Hematopoietic multipotent progenitor cell treated with erythropoietin and hydrocortisone succinate and interleukin-3 and kit ligand, for 4 days (in vitro differentiated cells): ENCODE measurements at places on chromosomes 3 and 15.

GRCh38 chr15:50162969-50163718 is 18.9 kb upstream of the SLC27A2 start:
- no peak for DNase-seq

DNA sequence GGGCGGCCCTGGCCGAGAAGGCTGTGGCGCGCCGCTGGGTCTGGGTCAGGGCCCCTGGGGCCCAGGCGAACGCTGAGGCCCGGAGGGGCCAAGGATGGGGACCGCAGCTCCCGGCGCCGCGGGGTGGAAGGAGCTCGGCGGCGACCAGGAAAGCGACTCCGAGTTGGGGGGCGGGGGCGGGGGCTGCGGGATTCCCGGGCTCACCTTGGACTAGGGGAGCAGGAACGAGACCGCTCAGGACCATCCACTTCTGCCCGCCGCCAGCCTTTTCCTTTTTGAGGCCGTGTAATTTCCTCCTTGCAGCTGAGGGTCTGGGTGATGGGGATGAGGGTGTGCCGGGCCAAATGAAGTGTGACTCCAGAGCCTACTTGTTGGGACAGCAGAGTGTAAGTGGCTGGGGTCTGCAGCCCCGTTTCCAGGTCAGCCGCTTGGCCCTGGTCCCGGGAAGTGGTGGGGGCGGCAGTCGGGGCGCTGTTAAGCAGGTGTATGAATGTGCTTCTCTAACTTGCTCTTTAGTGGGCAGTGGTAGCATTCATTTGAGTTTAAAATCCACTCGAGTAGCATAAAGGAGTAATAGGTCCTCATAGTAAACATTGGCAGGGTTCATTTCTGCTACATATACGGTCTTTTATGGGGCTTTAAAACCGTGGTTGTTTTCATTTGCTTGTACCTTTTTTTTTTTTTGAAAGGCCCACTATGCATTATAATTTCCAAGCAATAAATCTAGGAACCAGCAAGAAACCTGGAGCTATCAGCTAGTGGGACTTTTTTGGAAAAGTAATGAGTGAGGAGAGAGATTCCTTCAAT is 717 bp downstream of the PXK start:
- peak; percentile 69 for DNase-seq

- peak; percentile 72 for DNase-seq
Measured at GRCh38 chr3:169954142-169954756, 12.4 kb upstream of the SEC62 start.

DNA sequence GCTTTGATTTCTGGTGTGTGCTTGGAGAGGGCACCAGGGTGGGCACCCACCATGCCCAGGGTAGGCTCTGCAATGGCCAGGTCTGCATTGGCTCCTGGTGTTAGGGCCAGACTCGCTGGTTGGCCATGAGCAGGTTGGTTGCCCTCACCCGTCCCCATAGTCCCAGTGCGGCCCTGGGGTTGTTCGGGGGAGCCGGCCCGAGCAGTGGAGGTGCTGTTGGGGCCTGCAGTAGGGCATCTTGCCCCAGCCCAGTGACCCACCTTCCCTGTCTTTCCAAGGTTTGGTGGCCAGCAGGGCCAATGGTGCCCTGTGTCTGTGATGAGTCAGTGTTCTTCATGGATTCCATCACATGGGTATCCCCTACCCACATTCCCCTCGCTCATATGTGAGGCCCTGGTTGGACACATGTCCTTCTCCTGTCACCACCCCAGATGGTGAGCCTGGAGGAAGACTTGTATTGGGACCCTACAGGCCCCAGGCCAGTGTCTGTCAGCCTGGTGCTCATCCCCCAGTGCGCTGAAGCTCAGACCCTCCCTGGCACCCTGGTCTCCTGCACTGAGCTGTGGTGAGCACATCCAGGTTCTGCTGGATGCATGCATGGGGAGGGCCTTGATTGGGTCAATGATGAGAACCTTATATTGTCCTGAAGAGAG is 190.1 kb downstream of the UBE3A start:
- no peak for DNase-seq

- DNase-seq: peak; percentile 38
Measured at GRCh38 chr3:152405915-152406802, 137.4 kb downstream of the MBNL1 start.

DNA sequence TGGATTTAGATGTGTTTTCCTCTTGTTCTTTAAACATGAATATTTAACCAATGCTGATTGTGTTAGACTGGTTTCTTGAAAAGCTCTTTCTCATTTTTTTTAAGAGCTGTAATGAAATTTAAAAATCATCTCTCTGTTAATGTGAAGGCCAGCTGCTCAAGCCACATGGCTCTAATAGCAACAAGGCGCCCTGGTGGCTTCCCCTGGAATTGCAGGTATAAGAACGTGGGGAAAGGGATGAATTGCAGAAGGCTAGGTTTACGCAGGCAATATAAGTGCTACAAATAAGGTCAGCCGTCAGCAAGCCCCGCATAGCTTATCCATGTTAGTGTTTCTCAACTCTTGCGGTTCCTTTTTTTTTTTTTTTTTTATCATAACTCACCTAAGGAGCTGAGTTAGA is 108.5 kb downstream of the SAMMSON start:
- DNase-seq: peak; percentile 54

- DNase-seq: no peak
Measured at GRCh38 chr3:126683069-126683468, 21.0 kb upstream of the CHCHD6 start.

DNA sequence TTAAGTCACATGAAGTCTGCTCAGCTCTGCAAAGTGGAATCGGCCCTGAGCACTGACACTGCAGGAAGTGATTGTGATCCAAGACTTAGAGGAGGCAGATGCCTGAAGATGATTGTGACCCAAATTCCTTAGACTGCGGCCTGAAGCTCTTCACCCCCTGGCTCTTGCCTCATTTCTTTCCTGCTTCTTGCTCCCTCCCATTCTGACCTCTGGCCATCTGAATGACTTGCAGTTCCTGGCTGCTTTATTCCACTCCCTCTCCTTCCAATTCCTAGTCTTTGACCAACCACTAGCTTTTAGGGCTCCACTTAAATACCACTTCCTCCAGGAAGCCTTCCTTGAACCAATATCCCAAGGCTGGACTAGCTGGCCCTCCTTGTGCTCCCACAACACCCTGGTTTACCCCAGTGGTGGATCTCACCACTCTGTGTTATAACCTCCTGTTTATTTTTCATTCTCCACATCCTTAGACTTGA is 9.9 kb upstream of the EPB42 start:
- DNase-seq: peak; percentile 63

- no peak for DNase-seq
Measured at GRCh38 chr3:119955972-119956371, 138.3 kb downstream of the GSK3B start.

DNA sequence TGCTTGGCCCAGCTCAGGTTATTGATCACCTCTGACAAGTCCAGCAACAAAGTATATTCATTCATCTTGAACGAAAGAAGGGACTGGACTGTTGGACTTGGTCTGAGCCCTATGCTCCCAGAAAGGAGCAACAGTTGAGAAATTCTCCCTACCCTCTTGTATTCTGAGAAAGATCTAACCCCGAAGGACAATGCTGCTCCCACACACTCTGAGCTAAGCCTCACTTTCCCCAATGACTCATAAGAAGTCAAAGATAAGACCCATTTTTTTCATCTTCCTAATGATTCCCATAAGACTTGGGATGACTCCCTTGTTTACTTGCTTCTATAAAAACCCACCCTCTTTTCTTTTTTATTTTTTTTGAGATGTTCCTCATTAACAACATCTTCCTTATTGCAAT is 549.4 kb upstream of the MDFIC2 start:
- DNase-seq: no peak

DNA sequence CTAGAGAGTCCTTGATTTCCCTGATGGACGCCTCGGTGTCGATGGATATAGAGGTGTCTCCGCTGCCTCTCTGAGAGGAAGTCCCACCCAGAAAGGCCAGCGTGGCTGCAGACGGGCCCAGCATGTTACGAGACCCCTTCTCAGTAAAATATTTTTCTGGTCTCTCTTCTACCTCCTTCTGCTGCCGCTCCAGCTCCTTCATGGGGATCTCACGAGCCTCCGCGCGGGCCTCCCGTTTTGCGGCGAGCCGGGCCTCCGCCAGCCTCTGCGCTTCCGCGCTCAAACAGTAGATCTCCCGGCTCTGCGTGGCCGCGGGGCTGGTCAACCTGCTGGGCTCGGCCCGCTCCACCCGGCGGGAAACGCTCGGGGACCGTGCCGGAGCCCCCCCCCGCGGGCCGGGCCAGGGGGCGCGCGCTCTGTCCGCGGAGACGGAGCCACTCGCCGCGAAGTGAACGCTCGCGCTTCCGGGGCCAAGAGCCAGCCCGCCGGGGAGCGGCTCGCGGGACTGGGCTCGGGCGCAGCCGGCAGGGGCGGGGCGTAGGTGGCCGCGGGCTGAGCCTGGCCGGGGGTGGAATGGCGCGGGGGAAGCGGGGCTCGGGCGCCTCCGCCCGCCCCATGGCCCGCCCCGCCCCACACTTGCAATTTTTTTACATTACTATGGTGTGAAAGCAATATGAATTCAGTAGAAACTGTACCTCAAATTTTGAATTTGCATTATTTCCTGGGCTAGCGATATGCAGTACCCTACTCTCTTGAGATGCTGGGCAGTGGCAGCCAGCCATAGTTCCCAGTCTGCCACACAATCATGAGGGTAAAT is 10.2 kb upstream of the KCNMB3 start:
- peak; percentile 87 for DNase-seq

DNA sequence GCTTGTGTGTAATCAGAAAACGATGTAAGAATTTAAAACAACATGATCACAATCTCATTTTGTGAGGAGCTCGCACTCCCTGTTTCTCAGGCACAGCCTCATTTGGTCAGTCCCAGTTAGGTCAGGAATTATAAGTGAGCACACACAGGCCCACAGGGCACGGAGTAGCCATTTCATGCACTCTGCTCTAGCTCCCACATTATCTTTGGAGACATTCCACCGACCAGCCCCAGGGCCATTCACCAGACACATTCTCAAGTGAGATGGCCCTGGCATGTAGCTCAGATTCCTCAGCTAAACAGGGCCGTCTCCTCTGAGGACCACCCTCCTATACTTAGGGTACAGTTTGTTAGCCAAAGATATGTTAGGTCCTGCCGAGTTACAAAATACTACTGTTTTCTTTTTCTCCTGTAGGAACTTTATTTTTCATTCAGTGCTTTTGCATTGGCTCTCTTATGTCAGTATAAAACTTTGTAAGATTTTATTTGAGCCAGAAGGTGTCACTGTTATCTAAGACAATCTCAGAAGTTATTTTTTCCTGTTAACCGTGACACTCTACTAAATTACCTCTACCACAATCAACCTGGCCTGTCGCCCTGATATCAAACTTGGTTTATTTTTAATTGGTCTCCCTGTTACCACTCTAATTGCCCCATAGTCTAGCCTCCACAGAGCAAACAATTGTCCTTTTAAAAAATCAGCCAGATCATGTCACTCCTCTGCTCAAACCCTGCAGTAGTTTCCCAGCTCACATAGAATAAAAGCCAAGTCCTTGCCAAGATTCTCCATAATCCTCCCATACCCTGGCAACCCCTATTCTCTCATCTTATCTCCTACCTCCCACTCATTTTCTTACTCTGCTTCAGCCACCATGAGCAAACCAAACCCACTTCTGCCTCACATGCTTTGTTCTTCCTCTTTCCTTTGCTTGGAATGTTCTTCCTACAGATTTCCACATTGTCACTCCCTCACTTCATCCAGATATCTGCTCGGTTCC is 105.7 kb downstream of the PPP2R3A start:
- DNase-seq: peak; percentile 42
